ENCODE measurements at places on chromosomes 3 and 15.

GRCh38 chr3:11145888-11146287 lies 8.4 kb upstream of the HRH1 start:
- DNase-seq = no peak

GRCh38 chr3:117052395-117052794 lies 342.8 kb downstream of the TUSC7 start:
- no peak for DNase-seq

DNA sequence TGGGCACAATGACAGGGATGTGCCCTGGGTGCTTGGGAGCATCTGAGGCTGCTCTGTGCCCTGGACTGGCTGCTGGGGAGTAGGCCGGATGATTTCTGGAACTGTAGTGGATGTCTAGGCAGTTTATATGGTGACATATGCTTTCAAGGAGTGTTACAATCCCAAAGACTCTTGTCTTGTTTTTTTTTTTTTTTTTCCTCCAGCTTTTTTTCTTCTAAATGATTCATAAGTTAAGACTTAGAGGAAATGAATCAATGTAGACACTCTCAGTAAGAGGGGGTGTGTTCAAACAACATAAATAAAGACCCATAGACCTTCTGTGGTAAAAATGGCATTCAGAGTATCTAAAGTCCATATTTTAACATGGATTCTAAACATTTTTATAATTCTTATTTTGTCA lies 706.1 kb upstream of the GOLIM4 start:
- DNase-seq = no peak

GRCh38 chr3:112092496-112093179 lies 6.4 kb downstream of the C3orf52 start:
- no peak for DNase-seq

DNA sequence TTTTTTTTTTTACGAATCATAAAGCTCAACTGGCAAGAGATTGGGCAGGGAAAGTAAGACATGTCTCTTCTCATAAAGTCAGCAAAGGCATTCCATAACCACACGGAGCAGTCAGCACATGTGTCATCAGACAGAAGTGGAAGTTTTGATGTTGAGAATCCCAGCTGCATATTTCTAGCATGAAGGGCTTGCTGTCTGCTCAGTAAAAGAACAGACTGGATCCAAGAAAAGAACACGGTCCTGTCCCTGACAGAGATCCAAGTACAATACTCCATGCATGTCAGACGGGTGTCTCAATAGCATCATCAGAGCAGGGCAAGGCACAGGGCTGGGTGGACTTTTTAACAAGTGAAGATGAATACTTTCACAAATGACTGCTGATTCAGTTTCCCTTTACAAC lies 38.2 kb downstream of the ABI3BP start:
- DNase-seq = no peak
